T-helper 22 cell (primary cell): ENCODE measurements at places on chromosomes 13 and 19.

DNA sequence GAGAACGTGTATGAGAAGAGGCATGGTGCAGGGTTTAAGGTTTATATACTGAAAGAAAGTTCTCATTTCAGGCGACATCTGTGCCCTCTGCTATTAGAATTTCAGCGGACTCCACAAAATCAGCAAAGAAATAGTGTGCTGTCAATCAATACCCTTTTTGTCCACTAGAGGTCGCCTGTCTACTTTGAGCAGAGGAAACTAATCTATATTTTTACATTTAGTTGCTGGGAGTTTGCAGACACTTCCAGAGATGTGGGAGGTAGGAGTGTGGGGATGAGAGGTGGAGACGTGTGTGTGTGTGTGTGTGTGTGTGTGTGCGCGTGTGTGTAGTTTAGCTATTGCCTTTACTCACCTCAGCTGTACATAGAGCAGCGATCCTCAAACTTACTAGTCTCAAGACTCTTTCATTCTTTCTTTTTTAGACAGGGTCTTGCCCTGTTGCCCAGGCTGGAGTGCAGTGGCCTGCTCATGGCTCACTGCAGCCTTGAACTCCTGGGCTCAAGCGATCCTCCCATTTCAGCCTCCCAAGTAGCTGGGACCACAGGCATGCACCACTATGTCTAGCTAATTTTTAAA lies 9.7 kb downstream of the INAFM1 start:
- DNase-seq = no peak

DNA sequence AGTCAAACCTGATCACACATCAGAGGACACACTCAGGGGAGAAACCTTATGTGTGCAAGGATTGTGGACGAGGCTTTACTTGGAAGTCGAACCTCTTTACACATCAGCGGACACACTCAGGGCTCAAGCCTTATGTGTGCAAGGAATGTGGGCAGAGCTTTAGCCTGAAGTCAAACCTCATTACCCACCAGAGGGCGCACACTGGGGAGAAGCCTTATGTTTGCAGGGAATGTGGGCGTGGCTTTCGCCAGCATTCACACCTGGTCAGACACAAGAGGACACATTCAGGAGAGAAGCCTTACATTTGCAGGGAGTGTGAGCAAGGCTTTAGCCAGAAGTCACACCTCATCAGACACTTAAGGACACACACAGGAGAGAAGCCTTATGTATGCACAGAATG lies 8.2 kb upstream of the ZNF527 start:
- no peak for DNase-seq

GRCh38 chr13:39913928-39914327 lies 258.5 kb downstream of the COG6 start:
- no peak for DNase-seq

DNA sequence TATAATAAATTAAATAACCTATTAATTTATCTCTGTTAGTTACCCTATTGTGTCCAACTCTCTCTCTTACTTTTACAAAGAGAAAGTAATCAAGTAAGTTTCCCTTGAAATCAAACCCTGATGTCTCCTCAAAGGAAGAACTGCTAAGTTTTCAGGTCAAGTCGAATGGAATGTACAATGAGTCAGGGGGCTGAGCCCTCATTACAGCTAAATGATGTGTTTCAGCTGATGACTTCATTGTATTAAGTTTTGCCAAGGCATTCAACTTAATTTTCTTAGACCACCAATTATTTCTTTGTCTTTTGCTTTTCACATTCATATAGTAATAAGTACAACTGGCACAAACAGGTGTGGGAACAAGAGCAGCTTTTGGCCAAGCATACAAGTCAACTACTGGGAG lies 54.7 kb upstream of the DCT start:
- no peak for DNase-seq

- no peak for DNase-seq
These were observed 109.1 kb downstream of the PCDH9 start for GRCh38 chr13:67120872-67121531.

- no peak for DNase-seq
These were observed 535 bp downstream of the CDKN2D start for GRCh38 chr19:10568062-10568825.

GRCh38 chr19:13952931-13953531 lies 722 bp downstream of the DCAF15 start:
- no peak for DNase-seq

- no peak for DNase-seq
These were observed 7.0 kb downstream of the SLC25A30 start for GRCh38 chr13:45411221-45411620.
